ENCODE measurements at places on chromosomes 16 and 17.

DNA sequence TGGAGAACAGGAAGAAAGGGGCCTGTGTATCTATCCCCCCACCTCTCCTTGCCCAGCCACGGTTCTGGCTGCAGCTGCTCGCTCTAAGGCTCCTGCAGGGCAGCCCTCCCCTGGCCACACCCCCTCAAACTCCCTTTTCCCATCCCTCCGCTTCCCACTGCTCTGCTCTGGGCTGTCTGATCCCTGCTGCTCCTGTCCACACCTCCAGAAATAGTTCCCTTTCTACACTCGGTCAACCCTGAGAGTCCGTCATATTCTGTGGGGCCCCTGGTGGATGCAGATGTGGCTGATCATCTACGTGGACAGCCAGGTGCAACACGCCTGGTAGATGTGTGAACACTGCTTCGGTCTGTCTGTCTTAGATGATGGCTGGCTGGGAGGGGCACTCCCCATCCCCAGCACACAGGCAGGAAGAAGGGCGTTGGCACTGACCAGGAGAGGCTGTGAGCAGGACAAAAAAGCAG lies 19.3 kb upstream of the KRT19 start:
- no peak for DNase-seq

DNA sequence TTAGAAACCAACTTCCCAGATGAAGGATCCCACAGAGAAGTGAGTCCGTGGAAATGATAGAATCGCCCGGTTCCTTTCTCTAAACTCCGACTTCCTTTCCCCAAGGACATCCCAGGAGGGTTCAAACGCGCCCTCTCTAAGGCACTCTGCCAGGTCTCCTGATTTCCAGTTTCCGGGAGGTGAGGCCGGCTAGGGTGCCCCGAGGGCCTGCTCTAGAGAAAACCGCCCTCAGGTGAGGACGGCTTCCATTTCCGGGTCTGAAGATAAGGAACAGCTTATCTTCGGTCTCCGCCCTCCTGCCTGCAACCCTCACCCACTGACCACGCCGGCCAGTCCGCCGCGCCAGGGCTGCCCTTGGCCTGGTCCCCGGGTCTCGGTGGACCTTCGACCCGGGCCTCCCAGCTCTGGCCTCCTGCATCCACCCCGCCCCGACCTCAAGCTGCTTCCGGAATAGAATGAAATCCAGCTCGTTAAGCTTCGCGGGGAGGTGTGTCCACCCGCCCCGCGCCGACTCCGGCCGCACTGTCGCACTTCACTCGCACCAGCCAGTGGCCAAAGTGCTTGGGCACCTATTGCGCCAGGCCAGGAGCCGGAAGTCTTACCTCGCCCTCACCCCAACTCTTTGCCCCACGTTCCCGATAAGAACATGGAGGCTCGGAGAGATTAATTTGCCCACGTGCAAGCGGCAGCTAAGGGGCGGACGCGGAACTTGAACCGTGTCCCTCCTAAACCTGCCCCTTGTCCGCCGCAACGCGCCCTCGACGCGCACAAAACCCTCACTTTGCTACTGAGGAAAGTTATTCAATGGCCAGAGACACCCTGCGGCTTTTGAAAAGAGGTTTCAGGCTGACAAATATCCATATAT lies 836 bp upstream of the MMP15 start:
- no peak for DNase-seq

- DNase-seq: no peak
These were observed 166.0 kb upstream of the GSE1 start for GRCh38 chr16:85446951-85447692.

DNA sequence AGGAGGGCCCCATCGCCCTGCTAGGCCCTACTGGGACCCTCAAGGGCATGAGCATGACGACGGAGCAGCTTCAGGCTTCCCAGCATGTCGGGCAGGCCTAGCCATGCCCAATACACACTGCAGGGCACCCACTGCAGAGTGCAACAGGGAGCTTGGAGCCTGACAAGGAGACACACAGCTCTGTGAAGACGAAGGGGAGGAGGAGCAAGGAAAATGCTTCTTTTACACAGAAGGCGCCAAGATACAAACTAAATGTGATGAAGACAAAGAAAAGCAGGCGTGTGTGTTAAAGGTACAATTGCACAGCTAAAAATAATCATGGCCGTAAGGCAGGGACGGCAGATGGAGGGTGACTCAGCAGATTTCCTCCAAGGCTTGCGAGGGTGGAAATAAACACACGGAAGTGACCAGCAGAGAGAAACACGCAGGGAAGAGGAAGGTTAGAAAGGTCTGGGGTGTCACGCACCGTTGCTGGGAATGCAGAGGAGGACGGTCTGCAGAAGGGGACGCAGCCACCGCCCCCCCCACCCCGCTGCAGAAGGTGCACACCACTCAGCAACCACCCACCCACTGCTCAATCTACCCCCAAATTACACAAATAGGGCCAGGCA lies 108.5 kb downstream of the ZNF778 start:
- DNase-seq: peak; percentile 64

DNA sequence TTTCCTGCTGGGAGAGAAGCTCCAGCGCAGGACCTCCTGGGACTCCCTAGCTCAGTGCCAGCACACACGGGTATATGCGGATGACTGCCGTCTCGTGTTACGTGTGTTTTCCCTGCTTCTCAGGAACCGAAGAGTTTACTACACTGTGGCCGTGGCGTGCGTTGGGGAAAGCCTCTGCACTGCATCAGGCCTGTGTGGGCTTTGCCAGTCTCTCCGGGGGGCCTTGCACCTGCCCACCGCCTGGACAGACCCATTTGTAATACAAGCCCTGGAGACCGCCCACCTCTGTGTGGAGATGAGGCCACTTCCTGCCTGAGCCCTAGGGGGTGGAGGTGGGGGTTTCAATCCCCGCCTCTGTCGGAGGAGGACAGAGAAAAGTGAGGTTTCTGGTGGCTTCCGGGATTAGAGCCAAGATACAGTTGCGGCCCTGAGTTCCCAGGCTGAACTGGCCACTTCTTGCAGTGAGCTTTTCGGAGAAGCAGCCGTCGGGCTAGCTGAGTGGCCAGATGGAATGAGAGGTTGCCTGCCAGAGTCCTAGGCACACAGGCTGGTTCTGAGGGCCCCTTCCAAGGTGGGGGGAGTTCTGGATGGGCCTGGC lies 43.4 kb upstream of the GSE1 start:
- DNase-seq: no peak
